ENCODE measurements at places on chromosomes 2 and 18.

DNA sequence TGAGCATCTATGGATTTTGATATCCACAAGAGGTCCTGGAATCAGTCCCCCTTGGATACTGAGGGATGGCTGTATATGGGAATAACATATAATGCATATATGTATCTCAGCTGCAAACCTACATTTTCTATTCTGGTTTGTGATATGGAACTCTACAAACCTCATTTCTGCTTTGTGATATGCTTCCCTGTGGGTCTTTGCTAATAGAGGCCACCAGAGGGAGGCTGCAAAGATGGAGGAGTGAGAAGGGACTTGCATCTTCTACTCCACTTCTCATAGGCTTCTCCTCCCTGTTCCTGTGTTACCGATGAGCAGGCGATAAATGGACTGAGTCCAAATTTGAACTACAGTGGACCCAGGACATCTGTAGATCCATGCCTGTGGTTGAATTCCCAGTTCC is 37.8 kb downstream of the ARID5A start:
- DNase-seq, result peak; percentile 11

GRCh38 chr18:12373116-12373770 is 3.8 kb downstream of the AFG3L2 start:
- peak; percentile 51 for DNase-seq

GRCh38 chr18:8813611-8814010 is 108.3 kb downstream of the MTCL1 start:
- DNase-seq, result no peak

- DNase-seq, result no peak
These were observed 973.7 kb upstream of the POU3F3 start for GRCh38 chr2:103880081-103880834.

DNA sequence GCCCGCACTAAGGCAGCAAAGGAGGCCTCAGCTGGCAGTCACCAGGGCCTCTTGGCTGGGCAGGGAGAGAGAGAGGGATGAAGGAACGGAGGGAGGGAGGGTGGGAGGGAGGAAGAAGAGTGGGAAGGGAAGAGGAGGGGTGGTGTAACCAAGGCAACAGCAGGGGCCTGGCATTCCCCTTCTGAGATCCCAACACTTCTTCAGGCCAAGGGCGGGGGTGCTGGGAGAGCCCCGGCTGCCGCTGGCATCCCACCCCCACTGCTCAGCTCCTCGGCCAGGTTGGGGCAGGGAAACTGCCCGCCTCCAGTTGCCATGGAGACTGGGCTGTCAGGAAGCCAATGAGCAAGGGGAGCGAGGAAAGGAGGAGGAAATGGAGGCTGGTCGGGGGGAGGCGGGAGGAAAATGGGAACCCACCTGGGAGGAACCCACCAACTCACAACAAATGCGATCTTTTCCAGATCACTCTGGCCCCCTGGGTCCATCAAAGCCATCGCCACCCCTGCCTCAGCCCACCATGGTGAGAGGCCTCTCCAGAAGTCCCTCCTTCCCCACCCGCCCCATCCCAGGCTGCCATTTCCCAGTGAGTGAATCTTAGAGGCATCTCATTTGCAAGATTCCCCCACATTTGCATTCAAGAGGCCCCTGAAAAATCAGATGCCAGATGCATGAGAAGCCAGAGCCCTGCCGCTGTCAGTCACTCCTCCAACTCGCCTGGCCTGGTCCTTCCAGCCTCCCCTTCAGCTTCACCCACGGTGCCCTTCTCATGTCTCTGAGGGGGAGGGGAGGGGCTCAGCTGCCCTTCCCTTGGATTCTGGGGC is 12.4 kb downstream of the SH2D6 start:
- no peak for DNase-seq

DNA sequence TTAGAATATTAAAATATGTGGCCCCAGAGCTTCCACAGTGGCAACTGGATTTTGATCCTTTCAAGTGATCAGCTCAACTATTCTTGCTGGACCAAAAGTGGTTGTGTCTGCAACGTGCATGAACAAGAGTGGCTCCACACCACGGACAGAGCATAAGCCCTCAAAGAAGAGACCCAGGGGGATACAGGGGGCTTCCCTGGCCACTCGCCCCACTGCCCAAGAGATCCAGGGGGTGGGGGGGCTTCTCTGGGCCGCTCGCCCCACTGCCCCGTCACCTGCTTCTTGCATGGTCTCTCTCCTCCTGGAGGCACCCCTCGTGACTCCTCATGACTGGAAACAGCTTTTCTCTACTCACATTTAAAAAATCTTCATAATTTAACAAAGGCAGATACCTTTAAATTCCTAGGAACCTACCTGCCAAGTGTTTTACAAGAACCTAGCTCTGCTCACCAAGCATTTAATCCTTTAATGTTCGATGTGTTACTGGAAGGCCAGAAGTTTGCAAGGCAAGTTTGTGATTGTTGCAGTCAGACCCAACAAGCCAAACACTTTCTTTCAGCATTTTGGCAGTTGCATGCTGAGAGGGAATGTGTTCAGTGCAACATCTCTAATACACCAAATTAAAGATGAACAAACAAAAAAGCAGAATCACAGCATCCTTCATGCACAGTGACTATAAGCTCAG is 174.3 kb downstream of the BCL2 start:
- no peak for DNase-seq

GRCh38 chr18:44884431-44884830 is 203.7 kb downstream of the SETBP1 start:
- no peak for DNase-seq

DNA sequence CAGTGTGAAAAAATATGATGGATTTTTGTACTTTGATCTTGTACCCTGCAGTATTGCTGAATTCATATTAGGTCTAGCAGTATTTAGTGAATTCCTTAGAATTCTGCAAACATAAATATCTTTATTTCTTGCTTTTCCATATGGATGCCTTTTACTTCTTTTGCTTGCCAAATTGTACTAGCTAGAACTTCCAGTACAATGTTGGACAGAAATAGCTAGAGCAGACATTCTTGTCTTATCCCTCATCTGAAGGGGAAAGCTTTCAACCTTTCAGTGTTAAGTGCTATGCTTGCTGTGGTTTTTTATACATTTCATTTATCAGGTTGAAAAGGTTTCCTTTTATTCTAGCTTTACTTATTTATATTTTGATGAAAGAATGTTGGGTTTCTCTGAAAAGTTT is 1321.9 kb upstream of the CHAC2 start:
- DNase-seq, result no peak

DNA sequence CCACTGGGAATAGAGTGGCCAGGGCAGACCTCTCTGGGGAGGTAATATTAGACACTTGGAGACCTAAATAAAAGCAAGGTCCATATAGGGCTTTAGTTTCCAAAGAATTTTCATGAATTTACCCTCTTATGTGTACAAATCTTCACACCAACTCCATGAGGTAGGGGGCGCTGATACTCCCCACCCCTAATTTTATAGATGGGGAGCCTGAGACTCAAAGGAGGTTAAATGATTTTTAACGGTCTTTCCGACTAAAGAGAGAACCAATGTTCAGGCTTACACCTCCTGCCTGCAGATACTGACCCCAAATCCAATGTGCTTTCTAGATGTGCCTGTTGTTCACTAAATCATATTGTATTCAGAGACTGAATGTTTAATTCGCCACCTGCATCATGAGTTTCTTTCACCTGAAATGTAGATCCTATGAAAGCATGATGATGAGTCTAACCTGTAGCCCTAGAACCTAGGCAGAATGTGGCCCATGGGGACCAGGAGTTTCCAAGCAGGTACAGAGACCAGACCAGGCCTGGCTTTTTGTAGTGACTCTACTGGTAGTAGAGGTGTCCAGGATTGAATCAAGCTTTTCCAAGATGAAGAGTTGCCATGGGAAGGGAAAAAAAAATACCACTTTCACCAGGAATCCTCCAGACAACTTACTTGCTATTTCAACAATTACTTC is 16.8 kb upstream of the PAX3 start:
- DNase-seq, result no peak

DNA sequence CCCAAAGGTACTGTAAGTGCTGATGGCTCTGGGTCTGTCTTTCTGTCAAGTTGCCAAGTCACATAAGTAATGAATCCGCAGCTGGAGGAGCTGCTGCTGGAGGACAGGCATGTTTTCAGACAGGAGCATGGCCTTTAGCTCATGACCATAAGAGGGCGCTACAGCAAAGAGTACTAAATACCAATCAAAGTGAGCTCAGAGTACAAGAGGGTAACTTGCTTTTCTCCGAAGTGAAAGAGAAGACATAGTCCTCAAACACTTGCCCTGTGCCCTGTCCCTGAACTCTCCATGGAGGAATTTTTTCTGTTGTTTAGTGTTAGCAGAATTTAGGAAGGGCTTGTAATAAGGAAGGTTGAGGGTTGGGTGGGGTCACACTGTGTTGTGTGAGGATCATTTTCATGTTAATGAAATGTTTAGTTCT is 58.0 kb upstream of the EML6 start:
- peak; percentile 32 for DNase-seq

DNA sequence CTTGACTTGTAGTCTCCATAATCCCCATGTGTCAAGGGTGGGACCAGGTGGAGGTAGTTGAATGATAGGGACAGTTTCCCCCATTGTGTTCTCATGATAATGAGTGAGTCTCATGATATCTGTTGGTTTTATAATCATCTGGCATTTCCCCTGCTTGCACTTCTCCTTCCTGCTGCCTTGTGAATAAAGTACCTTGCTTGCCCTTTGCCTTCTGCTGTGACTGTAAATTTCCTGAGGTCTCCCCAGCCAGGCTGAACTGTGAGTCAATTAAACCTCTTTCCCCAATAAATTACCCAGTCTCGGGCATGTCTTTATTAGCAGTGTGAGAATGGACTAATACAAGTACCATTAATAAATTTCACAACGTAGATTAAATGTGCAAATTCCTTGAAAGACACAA is 102.3 kb upstream of the EPB41L5 start:
- DNase-seq, result no peak

GRCh38 chr2:171522052-171522787 is at the start of gene CYBRD1:
Gene CYBRD1 (plus strand): TSS chr2:171522474. CDS start chr2:171522546, 72 bp downstream.
- peak; percentile 84 for DNase-seq

GRCh38 chr2:168033966-168034365 is 213.4 kb downstream of the STK39 start:
- DNase-seq, result no peak

DNA sequence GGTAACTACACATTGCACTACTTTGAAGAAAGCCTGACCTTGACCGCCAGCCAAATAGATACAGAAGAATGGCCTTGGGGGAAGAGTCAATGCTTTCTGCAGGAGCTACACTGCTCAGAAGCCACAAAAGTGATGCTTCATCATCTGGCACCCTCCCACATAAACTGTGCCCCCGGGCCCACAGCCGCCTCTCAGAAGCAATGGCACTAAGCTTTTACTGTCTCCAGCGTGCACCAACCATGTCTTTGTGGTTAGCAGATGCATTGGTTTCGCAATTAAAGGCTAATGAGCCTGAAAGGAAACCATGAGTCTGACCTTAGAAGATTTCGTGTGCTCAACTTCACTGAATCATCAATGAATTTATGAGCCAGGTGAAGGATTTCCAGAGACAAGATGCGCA is 209.4 kb upstream of the TRIB2 start:
- no peak for DNase-seq

DNA sequence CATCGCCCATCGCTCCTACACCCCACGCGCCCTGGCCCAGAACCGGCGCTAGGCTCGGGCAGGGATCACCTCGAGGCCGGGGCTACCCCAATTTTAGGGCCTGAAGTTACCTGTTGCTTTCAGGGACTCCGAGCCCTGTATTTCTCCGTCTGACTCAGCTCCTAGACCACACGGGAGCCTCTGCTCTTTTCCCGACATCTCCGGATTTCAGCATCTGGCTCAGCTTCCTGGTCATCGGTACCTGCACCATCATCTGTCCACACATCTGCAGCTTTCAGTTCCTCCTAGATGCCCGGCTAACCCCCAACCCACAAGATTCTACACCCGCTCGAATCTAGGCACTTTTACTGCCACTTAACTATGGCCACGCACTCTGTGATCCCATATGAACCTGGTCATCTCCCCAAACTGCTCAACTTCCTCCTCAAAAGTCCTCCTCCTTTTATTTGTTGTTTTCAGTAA is 12.1 kb upstream of the HMSD start:
- no peak for DNase-seq

- DNase-seq, result no peak
These were observed 654 bp upstream of the MARCHF7 start for GRCh38 chr2:159711562-159712142.

DNA sequence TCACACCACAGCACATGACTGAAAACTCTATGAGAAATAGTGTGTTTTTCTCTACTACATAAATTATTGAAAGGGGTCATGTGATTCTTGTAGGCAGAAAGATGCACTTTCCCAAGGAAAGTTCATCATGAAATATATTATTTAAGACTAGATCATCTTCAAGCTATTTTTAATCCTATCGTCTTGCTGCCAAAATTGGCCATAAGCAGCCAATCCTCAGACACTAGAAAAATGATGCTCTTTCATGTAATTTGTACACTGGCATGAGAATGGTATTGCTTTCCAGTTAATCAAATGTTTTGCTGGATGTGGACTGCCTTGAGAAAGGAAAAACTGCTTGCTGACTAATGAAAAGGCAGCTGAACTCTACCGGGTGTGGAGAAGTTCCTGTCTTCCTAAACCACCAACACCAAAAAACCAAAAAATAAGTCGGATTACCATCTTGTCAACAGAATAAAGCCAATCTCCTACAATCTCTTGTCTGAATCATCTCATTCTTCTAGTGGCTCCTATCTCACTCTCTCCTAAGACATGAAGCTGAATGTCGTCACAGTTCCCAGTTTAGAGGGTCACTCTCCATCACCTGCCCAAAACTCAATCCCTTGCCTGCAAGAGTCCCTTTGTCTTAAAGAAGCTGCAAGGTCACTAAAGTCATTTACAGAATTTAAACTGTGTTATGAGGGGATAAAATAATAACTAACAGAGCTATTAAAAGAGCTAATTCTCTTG is 5.3 kb downstream of the BCL2 start:
- DNase-seq, result no peak

DNA sequence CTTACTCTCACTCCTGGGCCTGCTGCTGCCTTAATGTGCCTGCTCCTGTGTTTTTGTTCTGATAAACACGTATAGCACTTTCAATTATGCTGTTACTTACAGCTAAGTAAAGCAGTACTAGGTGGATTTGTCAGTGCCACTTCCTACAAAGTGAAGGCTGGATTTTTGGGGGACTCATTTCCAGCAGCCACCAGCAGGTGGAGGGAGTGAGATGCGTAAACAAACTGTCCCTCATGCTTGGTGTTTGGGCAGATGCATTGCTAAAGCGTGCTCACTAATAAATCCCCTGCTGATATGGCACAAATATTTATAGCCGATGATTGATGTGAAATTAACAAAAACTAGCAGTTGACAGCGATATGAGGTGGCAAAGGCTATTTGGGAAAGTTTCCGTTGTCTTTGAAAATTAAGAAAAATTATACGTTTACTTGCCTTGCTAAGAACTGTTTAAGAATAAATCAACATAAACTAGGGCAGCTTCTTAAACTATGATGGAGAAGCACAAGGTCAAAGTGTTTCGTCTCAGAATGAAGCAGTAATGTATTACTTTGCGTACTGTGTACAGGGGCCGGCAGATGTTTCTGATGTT is 101.7 kb downstream of the AGAP1 start:
- peak; percentile 68 for DNase-seq

- DNase-seq, result no peak
These were observed 3.4 kb downstream of the CYRIA start for GRCh38 chr2:16661936-16662839.

Data from hematopoietic multipotent progenitor cell treated with erythropoietin and hydrocortisone succinate and interleukin-3 and kit ligand, for 15 days (in vitro differentiated cells).